Activated T-helper 2 cell treated with anti-CD3 and anti-CD28 coated beads, Interferon-gamma antibody, Interleukin-2, Interleukin-4, amounts not matched to agents 10 μg/mL and 5 μg/mL and 100 μg/mL, durations not matched to agents 14 hours and 24 hours and 36 hours (primary cell): ENCODE measurements at places on chromosomes 4 and X. TPM values are rescaled to one million over a fixed set of nuclear protein-coding genes. Genes with fewer than 3 reads are reported as not detected.

NEIL3 gene
- total RNA-seq, result 18.2 and 18.5 TPM in 2 replicates

CXCL3 gene
- 0.14 TPM in 1 of 2 replicates, not detected in the other for total RNA-seq

ARMCX1 gene
- total RNA-seq, result 0.82 and 1.1 TPM in 2 replicates

RXFP1 gene
- total RNA-seq, result not detected in 2 replicates
